ENCODE measurements at places on chromosomes 1 and 21. TPM values are rescaled to one million over a fixed set of nuclear protein-coding genes. Genes with fewer than 3 reads are reported as not detected.

Gene TRABD2B
- not detected for total RNA-seq

Gene PGLYRP4
- total RNA-seq: 0.13 TPM

Gene PAFAH2
- total RNA-seq: 4.7 TPM

Gene CHODL
- not detected for total RNA-seq

Gene RHBDL2
- total RNA-seq: not detected

Gene FAM177B
- total RNA-seq: not detected

Gene HSPA6
- total RNA-seq: 3.0 TPM

Gene SLC9C2
- total RNA-seq: not detected

Gene CASZ1
- total RNA-seq: 2.8 TPM

Gene SYPL2
- 0.20 TPM for total RNA-seq

Gene ARHGAP29
- total RNA-seq: 0.13 TPM

Gene RGS13
- total RNA-seq: not detected

Gene RXFP4
- not detected for total RNA-seq

GRCh38 chr1:93969887-93970286 is 60.7 kb upstream of the GCLM start:
- no peak for DNase-seq

DNA sequence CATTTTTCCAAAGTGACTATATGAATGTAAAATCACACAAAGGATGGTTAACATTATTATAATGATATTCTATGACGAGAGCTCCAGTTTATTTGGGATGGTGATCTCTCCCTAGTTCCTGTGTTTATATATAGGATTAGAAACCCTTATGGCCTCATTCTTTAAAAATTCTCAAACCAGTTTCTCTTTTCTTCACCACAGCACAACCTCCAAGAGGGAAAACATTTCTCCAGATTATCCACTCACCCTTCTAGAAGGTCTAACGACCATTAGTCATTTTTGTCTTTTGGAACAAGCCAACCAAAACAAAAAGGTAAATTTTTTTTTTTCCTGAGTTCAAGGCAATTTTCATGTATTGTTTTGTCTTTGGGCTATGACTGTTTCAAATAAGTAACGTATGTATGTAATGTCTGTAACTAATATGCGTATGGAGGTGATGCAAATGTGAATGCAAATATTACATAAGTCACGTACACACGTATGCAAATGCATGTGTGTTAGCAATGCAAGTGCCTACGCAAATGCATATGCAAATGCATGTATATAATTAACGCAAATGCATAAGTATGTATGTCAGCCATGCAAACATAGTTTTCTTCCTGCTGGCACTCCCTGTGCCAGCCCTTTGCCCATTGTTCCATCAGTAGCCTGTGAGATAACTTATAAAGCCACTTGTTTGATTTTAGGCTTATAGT is 72.5 kb upstream of the MORC3 start:
- no peak for DNase-seq

DNA sequence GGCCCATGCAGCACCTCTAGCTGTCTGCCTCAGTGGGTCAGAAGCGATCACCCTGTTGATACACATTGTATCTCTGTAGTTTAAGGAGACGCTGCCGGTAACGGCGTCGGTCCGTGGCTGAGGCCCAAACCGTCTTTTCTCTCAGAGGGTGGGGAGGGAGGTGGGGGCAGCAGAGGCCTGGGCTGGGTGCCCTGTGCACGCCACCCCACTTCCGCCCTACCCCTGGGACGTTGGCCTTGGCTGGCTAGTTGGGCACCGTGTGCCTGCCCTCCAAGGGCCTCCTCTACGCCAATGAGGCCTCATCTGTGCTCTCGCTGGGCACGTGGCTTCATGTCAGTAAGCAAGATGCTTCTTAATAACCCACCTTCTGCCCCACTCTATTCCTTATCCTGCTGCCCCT is 9.4 kb downstream of the ZC3H12A start:
- no peak for DNase-seq

DNA sequence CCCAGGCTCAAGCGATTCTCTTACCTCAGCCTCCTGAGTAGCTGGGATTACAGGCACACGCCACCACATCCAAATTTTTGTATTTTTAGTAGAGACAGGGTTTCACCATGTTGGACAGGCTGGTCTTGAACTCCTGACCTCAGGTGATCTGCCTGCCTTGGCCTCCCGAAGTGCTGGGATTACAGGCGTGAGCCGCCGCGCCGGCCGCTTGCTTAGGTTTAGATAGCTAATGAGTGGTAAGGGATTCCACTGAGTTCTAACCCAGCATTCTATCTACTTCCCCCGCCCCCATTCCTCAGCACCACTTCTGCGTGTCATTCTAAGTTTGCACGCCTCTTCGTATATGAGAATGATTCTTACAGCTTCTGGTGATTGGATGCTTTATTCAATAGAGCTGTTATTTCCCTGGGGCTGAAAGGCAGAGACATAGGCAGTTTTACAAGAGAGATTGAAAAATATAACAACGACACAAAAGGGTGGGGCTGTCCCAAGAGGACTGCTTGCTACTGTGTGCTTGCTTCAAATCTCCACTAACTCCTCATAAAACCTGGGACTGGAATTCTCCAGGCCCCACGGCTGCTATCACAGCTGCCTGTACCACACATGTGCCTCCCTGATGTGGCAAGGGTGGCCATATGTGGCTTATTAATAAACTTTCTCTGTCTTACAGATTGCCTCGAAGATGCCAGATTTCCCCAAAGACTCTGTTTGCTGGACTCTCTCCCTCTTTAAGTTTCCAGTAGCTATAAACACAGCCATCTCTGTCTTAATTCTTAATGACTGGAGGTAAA is 23.7 kb upstream of the GREM2 start:
- DNase-seq: no peak

- DNase-seq: no peak
These were observed 28.9 kb upstream of the HPDL start for GRCh38 chr1:45297666-45298356.

GRCh38 chr1:5688081-5689077 is 303.8 kb downstream of the NPHP4 start:
- DNase-seq: peak; percentile 20

DNA sequence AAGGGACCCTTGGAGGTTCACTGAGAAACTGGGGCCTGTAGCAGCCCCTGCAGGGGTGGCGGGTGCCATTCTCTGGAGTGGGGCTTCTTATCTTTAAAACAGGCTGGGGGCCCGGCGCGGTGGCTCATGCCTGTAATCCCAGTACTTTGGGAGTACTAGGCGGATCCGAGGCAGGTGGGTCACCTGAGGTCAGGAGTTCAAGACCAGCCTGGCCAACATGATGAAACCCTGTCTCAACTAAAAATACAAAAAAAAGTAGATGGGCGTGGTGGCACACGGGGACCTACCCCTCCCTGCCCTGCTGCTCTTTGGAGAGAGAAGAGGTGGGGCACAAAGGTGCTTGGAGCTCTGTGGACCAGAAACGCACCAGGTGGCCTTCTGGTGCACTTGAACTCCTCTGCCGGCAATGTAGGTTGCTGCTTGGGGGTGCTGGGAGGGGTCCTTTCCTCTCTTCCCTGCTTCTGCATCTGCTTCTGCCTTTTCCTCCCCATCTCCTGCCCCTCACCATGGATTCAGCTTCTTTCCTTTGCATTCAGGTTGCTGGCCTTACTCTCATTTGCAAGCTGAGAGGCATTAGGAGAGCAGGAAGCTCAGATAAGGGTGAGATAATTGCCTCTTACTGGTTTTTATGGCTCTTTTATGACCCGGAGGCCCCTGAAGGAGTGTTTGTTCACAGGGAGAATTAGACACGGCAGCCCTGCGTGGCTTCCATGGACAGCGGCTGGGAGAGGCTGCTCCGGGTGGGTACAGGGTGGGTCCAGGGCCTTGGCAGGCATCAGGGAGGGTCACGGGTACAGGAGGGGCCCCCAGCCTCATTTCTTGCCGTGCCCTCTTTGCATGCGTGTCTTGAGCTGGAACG is 57.4 kb downstream of the ARHGEF10L start:
- no peak for DNase-seq

- DNase-seq: peak; percentile 33
These were observed 9.4 kb downstream of the IVL start for GRCh38 chr1:152917794-152918193.

DNA sequence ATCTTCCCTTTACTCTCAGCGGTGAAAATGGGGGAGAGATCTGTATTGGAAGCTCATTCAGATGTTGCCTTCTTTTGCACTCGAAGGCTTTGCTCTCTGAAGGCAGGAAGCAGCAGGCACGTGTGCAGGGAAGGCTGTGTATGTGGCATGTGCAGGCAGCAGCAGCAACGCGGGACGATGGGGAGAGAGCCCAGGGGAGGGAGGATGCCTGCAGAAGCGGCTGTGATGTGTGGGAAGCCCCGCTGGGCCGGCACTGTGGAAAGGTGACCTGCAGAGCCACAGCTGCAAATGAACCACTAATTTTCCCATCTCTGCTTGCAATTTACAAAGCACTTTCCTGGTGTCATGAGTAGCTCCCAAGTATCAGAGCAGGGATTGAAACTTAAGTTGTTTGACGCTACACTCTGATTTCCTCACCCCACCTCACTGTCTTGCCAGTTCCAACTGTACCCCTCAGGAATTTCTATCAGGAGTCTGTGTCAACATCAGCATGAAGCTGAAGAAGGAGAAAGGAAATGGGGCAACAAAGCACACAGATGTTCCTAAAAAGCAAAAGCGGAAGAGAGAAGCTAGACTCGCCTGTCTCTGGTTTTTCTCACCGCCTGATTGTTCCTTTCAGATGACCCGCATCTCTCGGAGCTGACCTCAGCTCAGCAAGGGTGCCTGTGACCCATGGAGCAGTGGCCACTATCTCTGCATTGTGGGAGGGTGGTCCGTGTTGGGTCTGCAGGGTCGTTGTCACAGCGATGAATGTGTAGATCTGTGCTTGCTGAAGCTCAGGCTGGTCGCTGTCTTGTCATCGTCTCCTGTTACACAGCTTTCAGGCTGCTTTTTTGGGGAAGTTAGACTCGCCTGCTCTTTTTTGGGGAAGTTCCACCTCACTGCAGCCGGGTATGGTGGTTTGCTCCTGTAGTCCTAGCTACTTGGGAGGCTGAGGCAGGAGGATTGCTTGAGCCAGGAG is 156.1 kb downstream of the KIF26B start:
- DNase-seq: no peak

DNA sequence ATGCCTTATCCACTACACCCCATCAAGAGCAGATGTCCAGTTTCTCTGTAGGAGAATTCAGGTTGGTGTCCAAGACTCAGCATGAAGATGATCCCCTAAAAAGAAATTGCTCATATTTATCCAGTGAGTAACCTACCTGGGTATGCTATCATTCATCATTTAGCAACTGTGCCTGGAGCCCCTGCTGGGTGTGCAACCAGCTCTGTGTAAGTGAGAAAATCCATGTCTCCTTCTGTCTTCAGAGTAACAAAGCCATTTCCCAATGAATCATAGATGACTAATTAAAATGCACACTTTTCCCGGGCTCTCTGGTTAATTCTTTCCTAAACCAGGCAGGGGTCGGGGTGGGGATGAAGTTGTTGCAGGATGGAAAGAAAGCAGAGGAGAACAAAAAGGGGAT is 35.8 kb downstream of the OLFML3 start:
- DNase-seq: no peak

DNA sequence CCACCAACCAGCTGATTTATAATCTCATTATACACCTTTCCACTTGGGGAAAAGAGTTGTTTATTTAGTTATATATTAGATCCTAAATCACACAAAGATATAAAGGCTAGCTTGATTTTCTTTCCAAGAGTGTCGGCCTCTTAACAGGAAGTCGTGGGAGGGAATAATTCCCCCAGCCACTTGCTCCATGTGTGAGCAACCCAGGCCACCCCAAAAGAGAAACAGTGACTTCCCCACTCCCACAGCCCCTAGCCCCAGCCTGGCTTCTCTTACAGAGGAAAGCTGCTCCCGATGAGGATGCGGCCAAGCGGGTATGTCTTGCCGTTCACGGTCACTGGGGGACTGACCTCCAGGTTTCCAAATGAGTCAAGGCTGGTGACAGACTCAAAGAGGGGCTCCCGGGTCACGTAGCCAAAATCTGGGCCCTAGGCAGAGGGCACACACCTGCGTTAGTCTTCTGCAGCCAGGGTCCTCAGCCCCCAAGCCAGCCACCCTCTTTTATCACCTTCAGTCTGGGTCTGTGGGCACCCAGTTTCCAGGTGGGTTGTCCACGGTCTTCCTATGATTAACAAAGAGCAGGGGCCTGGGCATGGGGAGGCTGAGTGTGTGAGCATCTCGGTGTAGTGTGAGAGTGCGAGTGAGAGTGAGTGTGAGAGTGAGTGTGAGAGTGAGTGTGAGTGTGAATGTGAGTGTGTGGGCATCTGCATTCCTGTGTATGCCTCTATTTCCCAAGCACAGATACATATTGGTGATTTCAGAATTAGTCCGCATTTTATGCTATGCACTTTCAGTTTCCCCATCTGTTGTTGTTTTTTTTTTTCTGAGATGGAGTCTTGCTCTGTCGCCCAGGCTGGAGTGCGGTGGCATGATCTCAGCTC is 25.4 kb upstream of the SDHB start:
- no peak for DNase-seq

- no peak for DNase-seq
These were observed 204.8 kb downstream of the SETD4 start for GRCh38 chr21:35855484-35855883.

DNA sequence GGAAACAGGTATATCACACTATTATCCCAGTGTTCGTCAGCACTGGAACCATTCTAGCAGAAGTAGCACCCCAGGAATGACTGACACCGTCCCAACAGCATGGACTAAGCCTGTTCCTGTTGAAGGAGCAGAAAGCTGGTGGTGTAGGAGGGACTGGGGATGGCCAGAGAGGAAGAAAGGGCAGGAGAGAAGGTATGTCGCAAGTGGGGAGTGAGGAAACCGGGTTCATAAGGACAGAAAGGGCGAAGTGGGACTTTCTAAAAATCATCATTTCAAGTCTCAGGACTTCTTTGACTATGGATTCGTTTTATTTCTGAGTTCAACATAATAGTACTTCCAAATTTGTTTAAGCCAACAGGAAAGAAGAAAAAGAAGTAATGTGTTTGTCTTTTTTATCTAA is 19.7 kb upstream of the MX1 start:
- no peak for DNase-seq

GRCh38 chr21:24014381-24014780 is 1592.9 kb downstream of the MRPL39 start:
- DNase-seq: no peak

GRCh38 chr1:8109216-8109615 is 83.1 kb upstream of the ERRFI1 start:
- DNase-seq: no peak

- DNase-seq: no peak
These were observed 89.3 kb upstream of the EDEM3 start for GRCh38 chr1:184843732-184844495.

GRCh38 chr1:164087906-164088453 is 471.0 kb upstream of the PBX1 start:
- DNase-seq: no peak

GRCh38 chr1:223207293-223208066 is 64.4 kb upstream of the TLR5 start:
- no peak for DNase-seq

- no peak for DNase-seq
These were observed 23.1 kb upstream of the ATP6V1G3 start for GRCh38 chr1:198563583-198563982.

- DNase-seq: no peak
These were observed 569.4 kb upstream of the ADAMTS5 start for GRCh38 chr21:27536319-27536718.
